Cerebellar nuclear complex (tissue), 1 donor: ENCODE measurements at places on chromosomes 6 and 20.

DNA sequence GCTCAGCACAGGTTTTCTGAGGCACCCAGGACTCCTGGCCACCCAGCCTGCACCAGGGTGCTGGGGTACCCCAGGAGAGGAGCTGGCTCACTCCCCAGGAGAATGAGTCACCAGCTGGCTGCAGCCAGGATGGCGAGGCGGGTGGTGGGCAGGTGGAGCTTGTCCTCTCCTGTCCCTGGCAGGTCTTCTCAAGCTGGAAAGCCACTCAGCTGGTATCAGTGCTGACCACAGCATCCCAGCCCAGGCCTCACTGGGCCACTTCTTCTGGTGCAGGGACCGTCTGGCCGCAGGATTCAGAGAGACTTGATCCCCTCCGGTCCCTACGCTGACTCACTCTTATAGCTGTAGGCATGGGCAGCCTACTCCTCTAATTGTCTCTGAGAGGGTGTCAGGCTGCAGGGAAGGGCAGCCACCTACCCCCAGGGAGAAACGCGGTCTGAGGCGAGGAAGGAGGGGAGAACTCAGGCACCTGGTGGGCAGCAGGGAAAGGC is 22.2 kb downstream of the TFEB start:
- DNase-seq = peak; percentile 77

- no peak for DNase-seq
Measured at GRCh38 chr20:17227219-17227575, 357 bp downstream of the PCSK2 start.

DNA sequence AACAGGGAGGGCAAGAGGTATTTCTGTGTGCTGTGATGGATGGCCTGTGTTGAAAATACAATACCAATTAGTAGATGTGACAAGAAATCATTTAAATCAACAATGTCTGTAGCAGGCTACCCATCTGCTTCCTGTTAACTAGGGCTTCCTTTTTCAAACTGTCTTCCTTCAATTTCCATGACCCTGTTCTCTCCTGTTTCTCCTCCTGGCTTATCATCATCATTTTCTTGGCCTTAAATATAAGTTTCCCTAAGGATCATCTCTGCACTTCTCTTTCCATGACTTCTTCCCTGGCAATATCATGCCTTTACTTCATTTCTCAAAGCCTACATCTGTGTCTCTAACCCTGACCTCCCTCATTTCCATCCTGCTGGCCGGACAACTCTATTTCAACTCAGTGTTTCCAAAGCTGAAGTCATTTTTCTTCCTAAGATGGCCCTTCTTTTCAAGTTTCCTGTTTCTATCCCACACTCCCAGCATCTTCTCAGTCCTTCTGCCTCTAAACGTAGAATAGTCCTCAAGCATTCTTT is 18.2 kb downstream of the ZC2HC1B start:
- no peak for DNase-seq

- no peak for DNase-seq
Measured at GRCh38 chr6:162674452-162674851, 53.1 kb downstream of the PRKN start.
